ENCODE measurements at places on chromosomes 5 and 9.

DNA sequence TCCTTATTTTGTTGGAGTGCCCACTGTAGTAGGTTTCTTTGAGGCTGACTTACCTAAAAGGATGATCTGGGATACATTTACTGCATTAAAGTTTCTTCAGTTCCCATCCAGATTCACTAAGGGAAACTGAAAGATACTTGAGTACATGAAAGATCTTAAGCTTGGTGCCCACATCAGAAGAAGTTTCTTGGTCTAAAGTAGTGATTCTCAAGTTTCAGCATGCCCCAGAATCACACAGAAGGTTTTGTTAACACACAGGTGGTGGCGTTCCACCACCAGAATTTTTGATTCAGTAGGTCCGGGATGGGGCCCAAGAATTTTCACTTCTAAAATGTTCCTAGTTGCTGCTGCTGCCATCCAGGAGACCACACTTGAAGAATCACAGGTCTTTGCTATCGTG is 171.0 kb downstream of the ZNF462 start:
- DNase-seq = no peak

GRCh38 chr9:26802921-26803320 is 89.7 kb downstream of the CAAP1 start:
- no peak for DNase-seq

DNA sequence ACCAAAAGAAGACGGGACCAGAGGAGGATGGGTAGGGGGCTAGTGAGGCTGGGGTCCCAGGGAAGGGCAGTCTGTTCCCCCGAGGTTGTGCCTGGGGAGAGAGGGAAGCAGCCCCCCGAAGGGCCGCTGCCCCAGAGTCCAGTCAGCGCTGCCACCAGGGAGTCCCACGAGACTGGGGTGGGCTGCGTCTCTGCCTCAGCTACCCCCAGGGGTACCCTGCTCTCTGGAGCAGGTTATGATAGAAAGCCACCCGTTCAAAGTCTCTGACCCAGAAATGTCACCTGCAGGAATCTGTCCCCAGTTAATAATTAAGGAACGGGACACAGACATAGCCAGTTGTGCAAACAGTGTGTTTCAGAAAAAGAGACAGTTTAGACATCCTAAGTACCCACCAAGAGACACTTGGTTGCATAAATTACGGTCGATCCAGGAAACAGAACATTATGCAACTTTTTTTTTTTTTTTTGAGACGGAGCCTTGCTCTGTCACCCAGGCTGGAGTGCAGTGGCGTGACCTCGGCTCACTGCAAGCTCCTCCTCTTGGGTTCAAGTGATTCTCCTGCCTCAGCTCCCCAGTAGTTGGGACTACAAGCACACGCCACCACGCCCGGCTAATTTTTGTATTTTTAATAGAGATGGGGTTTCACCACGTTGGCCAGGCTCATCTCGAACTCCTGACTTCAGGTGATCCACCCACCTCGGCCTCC is 10.7 kb upstream of the AGPAT2 start:
- peak; percentile 95 for DNase-seq

GRCh38 chr9:125119643-125120286 is 23.6 kb downstream of the SCAI start:
- no peak for DNase-seq

GRCh38 chr9:12753931-12754330 is 20.9 kb upstream of the LURAP1L start:
- DNase-seq = no peak

GRCh38 chr9:21015995-21016394 is 15.4 kb downstream of the HACD4 start:
- DNase-seq = no peak

DNA sequence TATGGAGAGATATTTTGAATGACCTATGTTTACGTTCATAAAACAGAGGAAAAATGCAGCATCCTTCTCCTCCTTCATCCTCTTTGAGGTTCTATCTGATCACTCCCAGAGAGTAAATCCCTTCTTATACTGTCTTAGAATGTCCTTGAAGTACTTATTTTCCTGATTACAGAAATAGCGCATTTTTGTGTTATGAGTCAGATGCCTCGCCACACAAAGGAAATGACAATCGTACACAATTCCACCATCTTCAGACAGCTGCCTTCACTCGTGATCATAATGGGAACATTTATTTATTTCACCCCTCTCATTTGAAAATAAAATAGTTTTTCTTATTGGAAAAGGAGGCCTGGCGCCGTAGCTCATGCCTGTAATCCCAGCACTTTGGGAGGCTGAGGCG is 2.4 kb upstream of the GLT6D1 start:
- no peak for DNase-seq

GRCh38 chr9:27514551-27514950 is 9.5 kb upstream of the IFNK start:
- DNase-seq = no peak

DNA sequence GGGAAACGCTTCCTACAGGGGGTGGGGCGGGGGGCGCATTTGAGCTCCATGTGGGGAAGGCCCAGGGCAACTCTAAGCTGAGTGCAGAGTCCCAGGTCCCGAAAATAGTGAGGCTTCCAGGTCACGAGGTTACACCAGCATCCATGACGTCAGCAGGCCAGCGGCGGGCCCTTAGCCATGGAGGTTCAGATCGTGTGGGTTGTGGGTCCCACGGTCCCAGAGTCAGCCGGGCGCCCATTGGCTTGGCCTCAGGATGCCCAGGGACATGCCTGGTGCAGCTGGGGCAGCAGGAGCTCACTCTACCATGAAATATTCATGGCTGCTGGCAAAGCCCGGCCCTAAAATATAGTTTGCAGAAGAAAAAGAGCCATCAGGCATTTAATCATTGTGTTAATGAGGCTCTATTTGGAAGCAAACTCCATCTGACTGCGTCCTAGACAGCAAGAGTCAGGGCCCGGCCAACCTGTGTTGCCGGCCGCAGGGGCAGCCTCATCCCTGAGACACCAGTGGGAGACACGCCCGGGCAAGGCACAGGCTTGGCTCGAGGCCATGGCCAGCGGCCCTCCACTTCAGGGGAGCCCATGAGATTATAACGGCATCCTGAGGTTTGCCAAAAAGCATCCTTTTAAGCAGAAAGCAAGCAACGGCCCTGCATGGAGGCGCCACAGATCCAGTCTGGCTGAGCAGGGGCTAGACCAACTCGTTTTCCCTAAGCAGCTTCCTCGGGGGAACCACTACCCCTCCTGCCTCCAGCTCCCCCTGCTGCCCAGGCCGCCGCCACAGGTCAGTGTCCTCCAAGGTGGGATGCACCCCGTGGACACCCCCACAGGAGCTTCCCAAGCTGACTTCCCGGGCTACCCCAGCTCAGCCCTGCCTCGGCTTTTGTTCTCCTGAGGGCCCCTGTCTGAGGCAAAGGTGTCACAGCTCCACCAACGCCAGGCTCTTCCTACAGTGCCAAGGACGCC is 108.9 kb upstream of the PPP1R26 start:
- no peak for DNase-seq

- DNase-seq = no peak
Observed at GRCh38 chr5:16909464-16909863, 26.6 kb downstream of the MYO10 start.

- DNase-seq = no peak
Observed at GRCh38 chr5:150305557-150305956, 2.9 kb upstream of the ARSI start.

DNA sequence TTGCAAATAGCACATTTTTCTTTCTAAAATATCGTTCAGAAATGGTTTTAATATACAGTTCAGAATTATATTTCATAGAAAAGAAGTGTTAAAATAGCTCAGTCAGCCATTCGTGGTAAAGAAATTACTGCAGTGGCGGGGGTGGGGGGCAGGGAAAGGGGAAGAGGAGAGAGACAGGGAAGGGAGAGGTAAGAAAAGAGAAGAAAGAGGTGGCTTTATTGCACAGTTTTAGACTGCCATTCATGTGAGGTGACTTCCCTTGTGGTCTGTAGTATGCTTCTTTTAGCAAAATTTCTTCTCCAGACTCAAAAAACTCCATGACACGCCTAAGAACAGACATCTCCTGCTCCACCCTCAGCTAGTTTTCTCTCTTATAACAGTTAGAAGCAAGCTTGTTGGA is 259.6 kb downstream of the TRPM3 start:
- no peak for DNase-seq

DNA sequence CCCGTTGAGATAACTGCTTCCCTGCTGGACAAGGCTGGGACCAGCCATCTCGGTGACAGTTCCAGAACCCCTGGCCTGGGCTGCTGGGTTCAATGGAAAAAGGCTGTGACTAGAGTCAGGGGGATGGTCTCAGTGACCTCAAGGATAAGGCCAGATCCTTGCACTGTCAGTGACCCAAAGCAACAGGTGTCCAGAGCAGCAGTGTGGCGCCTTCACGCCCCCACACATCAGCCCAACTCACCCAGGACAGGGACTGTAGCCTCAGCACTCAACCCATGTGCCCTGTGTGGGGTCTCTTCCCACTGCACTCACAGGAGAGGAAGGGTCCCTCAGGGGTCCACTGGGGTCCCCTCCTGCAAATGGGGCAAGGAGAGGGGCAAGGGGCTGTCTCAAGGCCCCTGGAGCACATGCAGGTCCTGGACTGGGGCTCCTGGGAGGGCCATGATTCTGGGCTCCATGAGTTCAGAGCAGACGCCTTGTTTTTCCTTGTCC is 698 bp upstream of the LCN2 start:
- DNase-seq = no peak

DNA sequence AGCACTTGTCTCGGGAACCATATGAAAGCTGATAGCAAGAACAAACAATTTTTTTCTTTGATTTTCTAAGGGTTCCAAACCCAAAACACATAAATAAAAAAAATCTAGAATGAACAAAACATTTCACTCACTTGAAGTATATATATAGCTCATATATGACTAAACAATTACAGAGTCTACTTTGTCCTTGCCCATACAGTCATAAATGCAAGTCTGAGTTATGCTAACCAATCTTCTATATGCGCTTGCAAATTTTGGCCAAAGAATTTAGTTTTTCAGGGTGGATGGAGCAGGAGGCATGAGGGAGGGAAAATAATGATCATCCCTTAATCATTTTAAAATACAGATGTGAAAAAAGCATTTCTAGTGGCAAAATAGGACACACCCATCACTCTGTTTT is 370.1 kb downstream of the BNC2 start:
- DNase-seq = no peak
